Endothelial cell (in vitro differentiated cells): ENCODE measurements at places on chromosomes 1 and 21.

- DNase-seq: peak; percentile 1
Observed at GRCh38 chr1:30412241-30413110, 310.9 kb downstream of the MATN1 start.

DNA sequence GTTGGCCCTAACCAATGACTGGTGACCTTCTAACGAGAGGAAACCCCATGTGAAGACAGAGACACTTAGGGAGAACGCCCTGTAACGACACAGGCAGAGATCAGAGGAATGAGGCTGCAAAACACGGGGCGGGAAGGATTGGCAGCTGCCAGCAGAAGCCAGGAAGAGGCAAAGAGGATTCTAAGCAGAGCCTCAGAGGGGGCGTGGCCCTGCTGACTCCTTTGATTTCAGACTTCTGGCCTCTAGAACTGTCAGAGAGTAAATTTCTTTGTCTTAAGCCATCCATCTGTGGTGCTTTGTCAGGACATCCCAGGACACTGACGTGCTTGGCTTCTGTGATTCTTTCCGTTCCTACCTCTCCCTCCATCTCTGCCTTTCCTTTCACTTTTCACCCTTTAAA is 79.3 kb downstream of the SH3BGR start:
- DNase-seq: no peak

GRCh38 chr1:211082824-211083223 is 51.1 kb downstream of the KCNH1 start:
- no peak for DNase-seq

DNA sequence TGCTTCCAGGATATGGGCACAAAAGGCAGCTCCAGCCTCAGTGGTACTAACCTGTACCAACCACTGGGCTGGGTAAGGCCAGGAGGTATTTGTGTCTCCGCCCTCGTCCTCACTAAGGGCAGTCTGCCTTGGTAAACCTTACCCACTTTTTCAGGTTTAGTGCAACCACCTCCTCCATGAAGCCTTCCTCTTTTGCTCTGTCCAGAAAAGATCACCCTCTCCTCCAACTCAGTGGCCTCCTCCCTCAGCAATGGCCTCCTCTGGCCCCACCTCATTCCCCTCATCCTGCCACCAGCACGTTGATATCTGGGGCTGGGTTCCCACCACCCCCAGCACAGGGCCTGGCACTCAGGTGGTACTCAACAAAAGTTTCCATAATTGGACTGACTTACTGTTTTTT is 161.5 kb downstream of the GRIK3 start:
- no peak for DNase-seq

DNA sequence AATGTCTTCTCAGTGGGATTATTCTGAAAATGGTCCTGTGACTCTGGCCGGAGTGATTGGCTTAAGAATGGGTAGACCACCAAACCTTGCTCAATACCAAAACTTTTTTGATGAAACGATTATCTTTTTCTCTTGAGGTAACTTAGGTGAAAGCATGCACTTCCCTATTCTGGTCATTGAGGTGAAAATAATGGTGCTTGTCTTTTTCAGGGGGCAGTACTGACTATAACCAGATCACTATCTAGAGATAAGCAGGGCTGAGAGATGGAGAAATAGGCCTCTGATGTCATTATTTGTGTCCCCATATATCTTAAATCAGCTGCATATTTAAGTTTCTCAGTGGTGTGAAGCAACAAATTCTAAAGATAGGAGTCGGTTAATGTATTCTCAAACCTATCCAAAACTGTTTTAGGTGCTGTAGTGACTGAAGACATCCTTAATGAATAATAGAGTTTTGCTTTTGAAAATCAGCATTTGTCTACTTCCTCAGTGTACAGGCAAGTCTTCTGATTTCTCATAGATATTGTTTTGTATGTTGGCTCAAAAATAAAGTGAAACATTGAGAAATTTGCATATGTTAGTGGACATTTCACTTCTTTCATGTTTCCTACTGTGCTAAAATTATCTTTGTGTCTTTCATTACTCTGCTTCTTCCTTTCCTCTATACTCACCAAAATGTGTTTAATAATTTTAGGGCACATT is 735.3 kb upstream of the ADGRL4 start:
- no peak for DNase-seq

DNA sequence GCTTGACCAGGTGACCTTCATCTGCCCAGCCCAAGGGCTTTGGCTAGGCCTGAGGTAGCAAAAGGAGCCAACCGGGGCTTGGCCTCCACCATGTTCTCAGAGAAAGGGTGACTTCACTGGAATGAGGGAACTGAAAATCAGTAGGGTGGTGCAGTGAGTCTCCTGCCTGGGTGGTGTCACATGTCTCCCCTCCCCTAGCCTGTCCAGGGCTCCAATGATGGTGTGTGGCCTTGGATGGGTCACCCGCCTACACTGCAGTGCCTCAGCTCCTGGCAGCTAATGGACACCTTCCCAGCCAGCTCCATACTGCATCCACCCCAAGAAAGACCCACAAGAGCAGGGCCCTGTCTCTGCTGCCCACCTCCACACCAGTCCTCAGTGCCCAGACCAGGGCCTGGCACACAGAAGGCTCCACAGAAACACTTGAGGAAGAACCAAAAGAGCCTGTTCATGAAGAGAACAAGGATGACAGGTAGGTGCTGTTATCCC is 678.7 kb downstream of the MATN1 start:
- DNase-seq: no peak

GRCh38 chr1:171179318-171180227 is 5.5 kb upstream of the FMO2 start:
- no peak for DNase-seq

DNA sequence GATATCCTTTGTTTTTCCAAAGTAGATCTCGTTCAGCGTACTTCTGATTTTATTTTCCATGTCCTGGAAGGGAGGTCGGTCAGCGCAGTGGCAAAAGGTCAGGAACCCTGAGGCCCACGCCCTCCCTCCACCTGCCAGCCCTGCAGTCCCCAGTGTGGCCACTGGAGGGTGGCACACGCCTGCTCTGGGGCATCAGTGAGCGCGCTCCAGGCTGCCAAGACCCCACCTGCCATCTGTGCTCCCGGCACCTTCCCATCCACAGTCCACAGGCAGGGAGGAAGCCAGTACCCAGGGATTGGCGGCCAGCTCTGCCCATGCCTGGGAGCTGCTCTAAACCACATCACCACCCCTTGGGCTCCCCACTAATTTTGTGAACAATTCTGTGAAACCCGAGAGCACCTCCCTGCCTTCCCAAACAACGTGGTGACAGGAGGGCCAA is 32.3 kb downstream of the SLC66A1 start:
- DNase-seq: peak; percentile 73

DNA sequence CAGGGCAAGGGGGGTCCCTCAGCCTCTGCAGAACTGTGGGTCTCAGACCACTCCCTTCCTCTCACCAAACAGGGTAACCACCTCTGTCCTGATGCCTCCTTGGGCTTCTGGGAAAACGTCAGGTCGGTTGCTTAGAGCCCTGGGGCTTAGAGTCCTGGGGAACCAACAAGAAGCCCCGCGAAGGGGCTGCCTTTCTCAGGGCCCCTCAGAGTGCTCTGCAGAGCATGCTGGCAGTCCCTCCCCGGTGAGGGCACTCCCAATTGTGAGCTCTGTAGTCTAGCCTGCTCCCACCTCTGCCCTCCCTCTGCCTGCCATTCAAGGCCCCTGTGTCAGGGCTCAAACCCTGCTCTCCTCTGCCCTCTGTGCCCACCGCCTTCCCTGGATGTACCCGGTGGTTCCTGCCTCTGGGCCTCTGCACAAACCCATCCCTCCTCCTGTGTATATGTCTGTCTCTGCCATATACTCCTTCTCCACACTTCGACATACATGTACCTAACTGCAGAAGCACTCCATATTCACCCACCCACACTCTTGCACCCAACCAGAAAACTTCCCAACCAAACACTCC is 92.3 kb downstream of the DMRTB1 start:
- no peak for DNase-seq

DNA sequence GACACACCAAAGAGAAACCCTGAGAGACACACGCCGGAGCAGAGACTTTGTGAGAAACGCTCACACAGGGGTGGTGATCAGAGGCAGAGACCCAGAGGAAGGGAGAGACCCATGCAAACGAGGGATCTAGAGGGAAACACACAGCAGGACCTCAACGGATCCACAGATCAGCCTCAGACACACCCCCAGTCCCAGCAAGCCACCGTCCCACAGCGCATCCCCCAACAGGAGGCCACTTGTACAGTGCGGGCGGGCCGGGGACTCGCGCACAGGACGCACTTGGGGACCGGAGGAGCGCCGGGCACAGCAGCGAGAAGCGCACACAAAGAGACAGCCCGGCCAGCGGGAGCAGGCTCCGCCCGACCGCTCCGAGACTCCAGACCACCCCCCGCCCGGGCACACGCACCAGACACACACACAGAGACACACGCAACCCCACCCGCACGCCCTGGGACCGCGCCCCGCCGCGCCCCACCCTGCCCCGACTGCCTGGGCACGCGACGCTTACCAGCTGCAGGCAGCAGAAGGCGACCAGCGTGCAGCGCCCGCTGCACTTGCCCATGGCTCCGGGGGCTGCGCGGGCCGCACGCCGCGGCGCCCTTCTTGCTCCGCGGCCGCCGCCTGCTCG is 587 bp downstream of the NKAIN1 start:
- peak; percentile 22 for DNase-seq

DNA sequence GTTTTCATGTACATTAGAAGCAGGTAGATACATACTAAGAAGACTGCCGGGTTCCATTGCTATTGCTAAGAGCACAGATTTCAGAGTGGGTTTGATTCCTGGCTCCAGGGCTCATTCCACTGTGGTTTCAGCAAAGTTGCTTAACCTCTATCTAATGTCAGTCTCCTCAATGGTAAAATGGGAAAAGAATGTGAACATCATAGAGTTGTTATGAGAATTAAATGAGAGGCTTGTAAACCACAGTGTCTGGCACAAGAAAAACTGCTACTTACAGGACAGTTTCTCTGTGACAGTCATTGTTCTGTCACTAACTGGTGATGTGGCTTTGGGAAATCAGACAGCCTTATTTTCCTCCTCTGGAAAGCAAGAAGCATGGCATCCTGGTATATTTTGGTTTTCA is 10.7 kb upstream of the PLXNA2 start:
- DNase-seq: no peak

DNA sequence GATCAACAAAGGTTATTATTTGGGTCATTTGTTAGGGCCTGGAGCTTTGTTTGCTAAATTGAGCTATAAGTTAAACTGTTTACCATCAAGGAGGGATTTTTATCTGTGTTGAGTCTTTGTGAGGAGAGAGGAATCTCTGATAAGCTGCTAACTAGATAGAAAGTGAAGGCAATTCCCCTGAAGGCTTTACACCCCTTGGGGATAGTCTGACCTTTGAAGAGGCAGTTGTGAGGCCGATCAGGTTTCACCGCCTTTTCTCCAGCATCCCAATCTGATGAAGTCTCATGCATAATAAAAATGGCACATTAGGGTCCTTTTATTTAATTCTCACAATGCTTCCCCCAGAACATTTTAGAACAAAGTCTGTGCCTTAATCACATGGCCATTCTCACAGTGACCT is 21.8 kb downstream of the C1orf21 start:
- DNase-seq: no peak

DNA sequence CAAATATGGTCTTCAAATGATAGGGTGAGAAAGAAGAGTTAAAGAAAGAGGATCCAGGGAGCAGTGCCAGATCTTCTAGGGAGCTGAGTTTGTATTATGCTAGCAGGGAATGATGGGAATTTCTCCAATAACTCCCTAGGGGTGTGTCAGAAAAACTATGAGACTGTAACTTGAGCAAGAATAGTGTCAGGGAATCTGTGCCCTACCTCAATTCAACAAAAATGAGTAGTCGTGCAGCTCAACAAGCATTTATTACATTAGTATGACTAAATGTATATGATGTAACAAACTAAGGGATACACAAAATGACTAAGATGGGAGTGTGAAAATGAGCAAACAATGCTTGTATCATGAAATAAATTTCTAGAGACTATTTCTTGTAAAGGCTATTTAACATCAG is 24.2 kb downstream of the SPAG17 start:
- DNase-seq: no peak

GRCh38 chr1:161153176-161153575 is 602 bp upstream of the UFC1 start:
- no peak for DNase-seq

DNA sequence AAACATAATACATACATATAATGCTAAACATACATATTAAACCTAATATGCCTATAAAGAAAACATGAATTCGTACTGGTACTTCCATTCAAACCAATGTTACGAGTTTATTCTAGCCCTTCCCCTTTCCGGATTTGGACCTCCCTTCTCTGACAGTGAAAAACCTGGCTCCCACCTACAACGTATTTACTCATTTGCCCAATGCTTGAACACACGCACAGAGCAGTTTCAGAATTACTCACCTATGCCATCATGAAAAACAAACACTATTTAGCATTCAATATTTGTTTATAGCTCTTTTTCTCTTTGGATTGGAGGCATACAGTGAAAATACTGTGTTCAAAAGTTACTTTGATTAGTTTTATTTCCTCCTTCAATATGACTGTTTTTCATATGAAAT is 204.4 kb downstream of the LMX1A start:
- DNase-seq: no peak

- DNase-seq: no peak
Observed at GRCh38 chr1:95003433-95003738, 69.4 kb downstream of the ALG14 start.

- no peak for DNase-seq
Observed at GRCh38 chr1:101153692-101154091, 83.1 kb upstream of the S1PR1 start.

DNA sequence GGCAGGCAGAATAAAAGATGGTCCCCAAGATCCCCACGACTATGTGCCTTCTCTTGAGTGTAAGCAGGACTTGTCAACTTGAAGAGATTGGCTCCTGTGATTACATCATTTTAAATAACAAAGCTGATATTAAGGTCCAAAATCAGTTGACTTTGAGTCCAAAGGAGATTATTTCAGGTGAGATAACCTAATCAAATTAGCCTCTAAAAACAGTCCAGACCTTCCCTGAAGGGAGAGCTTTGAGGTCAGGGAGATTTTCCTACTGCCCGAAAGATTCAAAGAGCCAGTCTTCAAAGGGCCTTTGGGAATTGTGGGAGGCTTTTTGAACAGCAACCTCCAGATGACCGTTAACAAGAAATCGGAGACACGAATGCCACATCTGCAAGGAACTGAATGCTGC is 51.5 kb upstream of the NCAM2 start:
- no peak for DNase-seq

DNA sequence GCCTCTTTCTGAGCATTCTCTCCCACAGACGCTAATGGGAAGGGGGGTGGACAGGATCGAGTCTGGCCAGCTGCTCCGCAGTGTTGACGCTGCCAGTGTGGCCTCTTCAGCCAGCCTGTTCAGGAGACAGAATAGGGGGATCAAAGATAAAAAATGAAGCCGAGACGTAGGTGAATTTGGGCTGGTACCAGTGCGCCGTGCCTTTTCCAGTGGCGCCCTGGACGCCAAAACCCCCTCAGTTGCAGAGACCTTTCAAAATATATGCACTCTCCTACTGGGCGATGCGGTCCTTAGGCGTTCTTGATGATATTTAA is 1.1 kb downstream of the TTC3 start:
- DNase-seq: no peak

GRCh38 chr1:3231826-3232225 is 162.8 kb downstream of the PRDM16 start:
- DNase-seq: no peak

GRCh38 chr1:234745844-234746797 is 136.1 kb upstream of the IRF2BP2 start:
- DNase-seq: no peak

GRCh38 chr1:212228076-212228475 is 57.1 kb upstream of the PPP2R5A start:
- no peak for DNase-seq

GRCh38 chr1:983798-984475 is 2.0 kb upstream of the PERM1 start:
- DNase-seq: peak; percentile 74

- no peak for DNase-seq
Observed at GRCh38 chr1:152444045-152444444, 30.0 kb upstream of the CRNN start.

- no peak for DNase-seq
Observed at GRCh38 chr1:75787524-75787923, 1.5 kb downstream of the RABGGTB start.
